MCF 10A (cell line): ENCODE measurements at places on chromosomes 5 and 9. TPM values are rescaled to one million over a fixed set of nuclear protein-coding genes. Genes with fewer than 3 reads are reported as not detected.

Gene BAAT
- total RNA-seq: 0.14 and 0.15 TPM in 2 replicates

Gene LRRC19
- total RNA-seq: not detected in 2 replicates

Gene OLFML2A
- 0.21 and 0.25 TPM in 2 replicates for total RNA-seq

Gene FGFR4
- total RNA-seq: 1.5 and 1.8 TPM in 2 replicates

Gene PARP8
- total RNA-seq: 24.5 and 31.2 TPM in 2 replicates
